ENCODE measurements at places on chromosomes 6 and 20.

GRCh38 chr20:1105599-1106194, 12.7 kb upstream of the PSMF1 start:
- DNase-seq = no peak

DNA sequence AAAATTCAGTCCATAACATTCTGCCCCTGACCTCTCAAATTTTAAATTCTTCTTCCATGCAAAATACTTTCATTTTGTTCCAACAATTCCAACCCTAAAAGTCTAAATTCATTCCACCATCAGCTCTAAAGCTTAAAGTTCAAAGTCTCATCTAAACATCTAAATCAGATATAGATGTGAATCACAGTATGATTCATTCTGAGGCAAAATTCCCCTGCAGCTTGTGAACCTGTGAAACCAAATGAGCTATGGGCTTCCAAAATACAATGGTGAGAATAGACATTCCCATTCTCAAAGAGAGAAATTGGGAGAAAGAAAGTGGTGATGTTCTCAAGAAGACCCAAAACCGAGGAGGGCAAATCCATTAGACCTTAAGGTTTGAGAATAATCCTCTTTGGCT, 309.8 kb downstream of the HIVEP2 start:
- no peak for DNase-seq

DNA sequence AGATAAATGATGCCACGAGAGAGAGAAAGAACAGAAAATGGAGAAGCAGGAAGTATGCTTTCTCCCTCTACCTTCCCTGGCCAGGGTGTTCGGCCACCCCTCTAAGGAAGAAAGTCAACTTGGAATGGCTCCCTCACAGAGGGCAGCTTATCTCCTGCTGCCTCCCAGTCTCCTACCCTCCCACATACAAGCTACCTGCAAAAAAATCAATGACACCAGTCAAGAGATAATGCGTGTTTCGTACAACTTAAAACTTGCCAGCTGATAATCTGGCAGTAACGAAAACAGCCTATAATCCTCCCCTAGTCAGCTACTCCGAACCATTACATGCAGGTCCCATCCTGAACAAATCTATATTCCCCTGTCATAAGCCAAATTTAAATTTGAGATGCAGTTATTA, 61.7 kb downstream of the BTBD9 start:
- no peak for DNase-seq

GRCh38 chr6:124993327-124993726, 31.1 kb downstream of the RNF217 start:
- no peak for DNase-seq

DNA sequence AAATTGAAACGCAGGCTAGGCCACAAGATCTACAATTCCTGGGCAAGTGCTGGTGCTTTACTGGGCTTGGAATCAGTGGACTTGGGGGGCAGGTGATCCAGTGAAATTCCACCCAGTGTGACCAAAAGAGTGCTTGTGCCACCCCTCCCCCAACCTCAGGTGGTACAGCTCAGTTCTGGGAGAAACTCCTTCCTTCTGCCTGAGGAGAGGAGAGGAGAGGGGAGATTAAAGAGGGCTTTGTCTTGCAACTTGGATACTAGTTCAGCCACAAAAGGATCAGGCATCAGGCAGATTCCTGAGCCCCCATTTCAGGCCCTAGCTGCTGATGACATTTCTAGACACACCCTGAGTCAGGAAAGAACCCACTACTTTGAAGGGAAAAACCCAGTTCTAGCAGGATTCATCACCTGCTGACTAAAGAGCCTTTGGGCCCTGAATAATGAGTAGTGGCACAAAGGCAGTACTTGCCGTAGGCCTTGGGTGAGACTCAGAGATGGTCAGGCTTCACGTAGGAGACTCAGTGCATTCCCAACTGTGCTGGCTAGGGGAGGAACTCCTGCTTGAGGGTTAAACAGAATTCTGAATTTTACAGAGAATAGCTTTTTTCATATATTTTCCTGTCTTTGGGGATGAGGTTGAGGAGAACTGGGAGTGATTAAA, 446.7 kb downstream of the BMP2 start:
- DNase-seq = no peak

DNA sequence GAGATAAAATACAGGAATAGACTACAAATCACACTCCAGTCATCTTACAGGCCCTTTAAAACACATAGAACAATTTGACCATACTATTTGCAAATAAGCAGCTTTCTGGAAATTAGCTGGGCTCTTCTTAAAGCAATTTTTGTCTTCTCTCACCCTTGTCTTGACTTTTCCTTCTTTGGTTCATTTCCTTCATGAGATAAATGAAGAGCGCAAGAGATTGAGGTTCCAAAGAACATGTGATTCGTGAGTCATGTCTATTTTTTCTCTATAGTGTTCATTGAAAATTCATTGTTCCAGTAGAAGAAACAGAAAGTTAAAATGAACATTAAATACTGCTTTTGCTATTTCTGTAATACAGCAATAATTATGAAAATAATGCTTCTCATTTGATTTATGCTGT, 33.9 kb downstream of the PRDM1 start:
- no peak for DNase-seq

- no peak for DNase-seq
These were observed 75.5 kb downstream of the GPR63 start for GRCh38 chr6:96761794-96762193.

DNA sequence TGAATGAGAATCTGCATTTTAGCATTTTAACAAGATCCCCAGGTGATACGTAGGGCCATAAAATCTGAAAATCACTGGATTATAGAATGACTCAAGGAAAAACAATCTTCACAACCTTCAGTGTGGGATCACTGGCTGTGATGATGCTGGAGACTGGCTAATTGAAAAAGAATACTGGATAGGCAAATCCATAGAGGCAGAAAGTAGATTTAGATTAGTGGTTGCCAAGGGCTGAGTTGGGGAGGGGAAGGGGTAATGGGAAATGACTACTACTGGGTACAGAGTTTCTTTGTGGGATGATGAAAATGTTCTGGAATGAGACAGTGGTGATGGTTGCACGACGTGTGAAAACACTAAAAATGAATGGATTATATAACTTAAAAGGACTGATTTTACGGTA, 84.1 kb downstream of the CDK19 start:
- no peak for DNase-seq

- no peak for DNase-seq
These were observed 11.8 kb upstream of the IBTK start for GRCh38 chr6:82259389-82259788.

GRCh38 chr20:63854766-63855362, 6.4 kb upstream of the ABHD16B start:
- no peak for DNase-seq

GRCh38 chr20:13452470-13453124, 186.1 kb downstream of the TASP1 start:
- DNase-seq = no peak

DNA sequence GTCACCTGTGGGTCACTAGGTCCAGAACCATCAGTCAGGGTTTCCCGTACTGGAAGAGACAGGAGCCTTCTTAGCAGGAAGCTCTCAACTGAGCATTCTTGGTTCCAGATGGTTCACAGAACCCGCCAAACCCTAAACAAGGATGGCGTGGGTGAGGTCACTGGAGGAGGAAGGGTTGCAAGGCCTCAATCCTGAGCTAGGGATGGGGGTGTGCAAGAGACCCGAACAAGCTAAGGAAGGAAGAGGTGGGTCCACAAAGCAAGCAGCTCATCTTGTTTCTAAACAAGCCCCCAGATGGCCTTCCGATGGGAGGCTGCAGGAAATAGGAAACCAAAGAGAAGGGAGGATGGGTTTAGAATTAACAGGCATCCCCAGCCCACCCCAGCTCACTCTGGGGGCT, 92.7 kb downstream of the PREX1 start:
- DNase-seq = no peak

DNA sequence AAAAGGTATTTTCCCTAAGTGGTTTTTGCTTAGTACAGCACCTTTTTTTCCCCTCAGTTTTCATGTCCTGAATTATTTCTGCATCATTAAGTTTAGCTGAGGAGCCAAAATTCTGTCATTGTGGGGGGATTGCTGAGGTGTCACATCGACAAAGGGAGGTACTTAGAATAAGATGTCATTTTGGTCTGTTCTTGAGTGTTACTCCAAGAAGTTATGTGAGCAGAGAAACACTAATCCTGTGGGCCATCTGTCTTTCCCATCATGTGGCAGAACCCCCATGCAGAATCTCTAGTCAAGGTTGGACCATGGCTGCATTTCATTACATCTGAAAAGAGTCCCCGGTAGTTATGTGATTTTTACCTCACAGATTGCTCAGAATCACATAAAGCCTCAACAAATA, 167.8 kb upstream of the CENPW start:
- DNase-seq = no peak

DNA sequence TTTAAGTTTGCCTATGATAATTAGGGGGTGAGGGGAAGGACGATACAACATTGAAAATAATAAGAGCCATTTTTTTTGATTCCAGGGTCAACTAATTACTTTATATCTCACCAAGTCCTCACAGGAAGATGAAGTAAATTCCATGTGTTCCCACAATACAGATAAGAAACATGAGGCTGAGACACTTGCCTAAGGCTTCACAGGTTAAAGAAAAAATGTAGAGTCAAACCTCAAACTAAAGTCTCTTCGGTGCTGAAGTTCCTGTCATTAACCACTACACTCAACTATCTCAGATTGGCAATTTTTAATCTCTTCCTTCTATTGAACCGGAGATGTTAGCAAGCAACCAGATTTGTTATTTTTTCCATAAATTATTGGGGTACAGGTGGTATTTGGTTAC, 33.0 kb downstream of the MRAP2 start:
- DNase-seq = no peak

GRCh38 chr20:50415516-50416268, 94.5 kb upstream of the PTPN1 start:
- DNase-seq = no peak

GRCh38 chr6:127907960-127908640, 7.2 kb upstream of the THEMIS start:
- no peak for DNase-seq

DNA sequence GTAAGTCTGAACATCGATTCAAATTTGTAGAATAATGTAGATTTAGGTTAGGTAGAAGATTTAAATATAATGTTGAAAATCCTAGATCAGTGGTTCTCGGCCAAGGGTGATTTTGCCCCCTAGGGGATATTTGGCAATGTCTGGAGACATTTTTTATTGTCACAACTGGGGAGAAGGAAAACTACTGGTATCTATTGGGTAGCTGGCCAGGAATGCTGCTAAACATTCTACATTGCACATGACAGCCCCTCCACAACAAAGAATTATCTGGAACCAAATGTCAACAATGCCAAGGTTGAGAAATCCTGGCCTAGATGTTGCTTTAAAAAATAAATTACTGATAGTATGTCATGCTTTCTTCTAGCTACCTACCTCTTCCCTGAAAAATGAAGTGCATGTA, 76.1 kb downstream of the HIVEP2 start:
- no peak for DNase-seq

GRCh38 chr6:9914951-9915350, 499.9 kb downstream of the TFAP2A start:
- DNase-seq = no peak

DNA sequence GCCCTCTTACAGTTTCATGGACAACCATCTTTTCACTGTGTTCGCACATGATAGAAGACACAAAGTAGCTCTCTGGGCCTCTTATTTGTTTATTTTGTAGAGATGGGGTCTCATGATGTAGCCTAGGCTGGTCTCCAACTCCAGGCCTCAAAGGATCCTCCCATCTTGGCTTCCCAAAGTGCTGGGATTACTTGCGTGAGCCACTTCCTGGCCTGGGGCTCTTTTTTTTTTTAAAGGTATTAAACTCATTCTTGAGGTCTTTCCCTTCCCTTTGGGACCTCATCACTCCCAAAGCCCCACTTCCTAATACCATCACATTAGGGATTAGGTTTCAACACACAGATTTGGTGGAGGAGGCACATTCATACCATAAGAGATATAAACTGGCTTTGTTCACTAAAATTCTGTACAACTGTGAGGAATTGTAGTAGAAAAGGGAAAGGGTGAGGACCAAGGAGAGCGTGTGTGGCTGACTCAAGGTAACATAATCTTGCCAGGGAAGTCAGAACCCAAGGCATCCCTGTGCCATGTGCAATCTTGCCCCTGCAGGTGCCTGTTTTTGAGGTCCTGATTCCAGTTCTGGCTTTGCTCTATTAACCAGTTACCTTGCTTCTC, 45.5 kb downstream of the EIF2S2 start:
- DNase-seq = no peak

GRCh38 chr6:127503022-127503421, 16.1 kb downstream of the MTCL3 start:
- no peak for DNase-seq

- no peak for DNase-seq
These were observed 140.3 kb downstream of the CEP57L1 start for GRCh38 chr6:109235481-109236038.

Data from stimulated activated CD4-positive, alpha-beta T cell treated with anti-CD3 and anti-CD28 coated beads, Interleukin-1b, Interleukin-23, amount 100 ng/mL, for 4 hours (primary cell).